Cardiac ventricle fibroblast (primary cell): ENCODE measurements at places on chromosomes 3 and 15. TPM values are rescaled to one million over a fixed set of nuclear protein-coding genes. Genes with fewer than 3 reads are reported as not detected.

The PCLAF gene
- 11.0 and 18.2 TPM in 2 replicates for total RNA-seq

The PLXND1 gene
- total RNA-seq: 250 and 259 TPM in 2 replicates

The HRH1 gene
- total RNA-seq: 13.5 and 13.8 TPM in 2 replicates

The ATP2B2 gene
- total RNA-seq: not detected in 2 replicates

The PEAK1 gene
- total RNA-seq: 43.5 and 58.8 TPM in 2 replicates

The TTLL13 gene
- not detected in 2 replicates for total RNA-seq

The KBTBD8 gene
- 0.24 and 0.31 TPM in 2 replicates for total RNA-seq

The RTP4 gene
- 1.6 and 3.0 TPM in 2 replicates for total RNA-seq

The IL17RD gene
- 1.00 and 1.9 TPM in 2 replicates for total RNA-seq

The ERC2 gene
- not detected in 2 replicates for total RNA-seq
